ENCODE measurements at places on chromosomes 6 and 20.

DNA sequence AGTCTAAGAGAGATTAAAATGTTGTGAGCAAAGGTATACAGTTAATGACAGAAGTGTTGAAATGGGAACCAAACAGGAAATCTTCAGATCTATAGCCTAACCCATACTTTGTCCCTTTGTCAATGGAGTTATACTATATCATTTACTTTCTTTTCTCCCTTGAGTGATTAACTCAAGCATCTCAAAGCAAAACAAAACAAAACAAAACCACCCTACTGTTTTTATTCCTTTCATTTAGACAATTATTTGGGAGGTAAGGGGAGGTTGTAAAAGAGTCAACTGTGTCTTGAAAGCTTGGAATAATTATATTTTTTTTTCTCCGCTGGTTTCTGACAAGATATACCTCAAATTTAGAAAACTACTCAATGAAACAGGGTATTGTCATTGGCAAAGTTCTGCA lies 139.8 kb upstream of the HMGN3 start:
- DNase-seq: no peak

GRCh38 chr6:170572704-170573466 lies 11.6 kb downstream of the PDCD2 start:
- no peak for DNase-seq

GRCh38 chr6:81023007-81023582 lies 729.4 kb downstream of the TENT5A start:
- DNase-seq: no peak

DNA sequence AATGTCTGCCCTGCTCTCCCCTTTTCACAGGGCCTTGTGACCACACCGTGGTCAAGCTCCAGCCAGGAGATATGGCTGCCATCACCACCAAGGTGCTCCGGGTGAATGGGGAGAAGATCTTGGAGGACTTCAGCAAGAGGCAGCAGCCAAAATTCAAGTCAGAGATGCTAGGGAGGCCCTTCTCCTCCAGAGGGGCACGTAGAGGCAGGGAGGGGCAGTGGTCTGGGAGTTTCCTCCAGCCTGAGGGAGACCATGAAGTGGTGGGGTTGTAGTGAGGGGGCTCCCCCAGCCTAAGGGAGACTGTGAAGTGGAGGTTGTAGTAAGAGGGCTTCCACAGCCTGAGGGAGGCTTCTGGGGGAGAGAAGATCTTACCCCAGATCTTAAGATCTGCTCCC lies 4.0 kb downstream of the DXO start:
- DNase-seq: no peak

DNA sequence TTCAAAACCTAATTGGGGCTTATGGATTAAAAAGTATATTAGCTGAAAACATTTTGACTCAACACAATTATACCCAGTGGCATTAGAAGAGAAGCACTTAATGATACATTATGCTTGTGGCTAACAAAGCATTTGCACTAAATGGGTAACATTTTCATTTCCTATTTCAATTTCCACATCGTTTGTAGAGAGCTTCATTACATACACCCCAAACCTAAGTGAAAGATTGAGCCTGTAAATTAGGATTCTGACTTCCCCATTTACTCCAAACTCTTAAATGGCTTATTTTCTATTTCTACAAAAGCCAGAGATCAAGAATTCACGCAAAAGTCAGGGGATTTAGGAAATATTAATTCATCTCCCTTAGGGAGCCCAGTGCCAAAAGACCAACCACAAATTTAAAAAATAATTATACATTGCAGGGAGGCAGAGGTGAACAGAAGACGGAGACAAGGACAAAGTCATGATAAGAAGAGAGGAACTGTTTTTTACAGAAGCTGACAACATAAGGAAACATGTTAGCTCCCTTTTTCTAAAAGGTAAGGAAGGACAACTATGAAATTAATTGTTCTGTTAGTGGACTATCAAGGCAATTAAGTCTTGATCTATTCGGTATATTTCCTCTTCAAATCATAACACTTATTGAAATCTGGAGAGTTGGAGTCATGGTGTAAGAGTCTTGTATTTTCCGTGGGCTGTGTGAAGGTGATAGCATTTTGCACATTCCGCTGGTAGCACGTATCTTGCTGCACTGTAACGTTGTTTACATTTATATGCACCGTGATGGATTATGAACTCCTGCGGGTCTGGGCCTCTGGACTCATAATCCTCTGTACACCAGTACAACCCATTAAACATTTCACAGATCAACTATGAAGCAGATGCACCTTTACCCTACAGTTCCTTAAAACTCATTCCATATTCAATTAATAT lies 24.8 kb upstream of the EZR start:
- no peak for DNase-seq

DNA sequence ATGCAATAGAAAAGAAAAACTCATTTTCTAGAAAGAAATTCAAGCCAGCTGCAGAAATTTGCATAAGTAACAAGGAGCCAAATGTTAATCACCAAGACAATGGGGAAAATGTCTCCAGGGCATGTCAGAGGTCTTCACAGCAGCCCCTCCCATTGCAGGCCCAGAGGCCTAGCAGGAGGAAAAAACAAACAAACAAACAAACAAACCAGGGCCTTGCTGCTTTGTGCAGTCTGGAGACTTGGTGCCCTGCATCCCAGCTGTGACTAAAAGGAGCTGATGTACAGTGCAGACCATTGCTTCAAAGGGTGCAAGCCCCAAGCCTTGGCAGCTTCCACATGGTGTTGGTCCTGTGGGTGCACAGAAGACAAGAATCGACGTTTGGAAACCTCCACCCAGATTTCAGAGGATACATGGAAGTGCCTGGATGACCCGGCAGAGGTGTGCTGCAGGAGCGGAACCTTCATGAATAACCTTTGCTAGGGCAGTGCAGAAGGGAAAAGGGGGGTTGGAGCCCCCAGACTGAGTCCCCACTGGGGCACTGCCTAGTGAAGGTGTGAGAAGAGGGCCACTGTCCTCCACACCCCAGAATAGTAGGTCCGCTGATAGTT lies 110.9 kb upstream of the AKAP12 start:
- DNase-seq: no peak

GRCh38 chr20:11368965-11369711 lies 548.6 kb upstream of the BTBD3 start:
- DNase-seq: no peak

DNA sequence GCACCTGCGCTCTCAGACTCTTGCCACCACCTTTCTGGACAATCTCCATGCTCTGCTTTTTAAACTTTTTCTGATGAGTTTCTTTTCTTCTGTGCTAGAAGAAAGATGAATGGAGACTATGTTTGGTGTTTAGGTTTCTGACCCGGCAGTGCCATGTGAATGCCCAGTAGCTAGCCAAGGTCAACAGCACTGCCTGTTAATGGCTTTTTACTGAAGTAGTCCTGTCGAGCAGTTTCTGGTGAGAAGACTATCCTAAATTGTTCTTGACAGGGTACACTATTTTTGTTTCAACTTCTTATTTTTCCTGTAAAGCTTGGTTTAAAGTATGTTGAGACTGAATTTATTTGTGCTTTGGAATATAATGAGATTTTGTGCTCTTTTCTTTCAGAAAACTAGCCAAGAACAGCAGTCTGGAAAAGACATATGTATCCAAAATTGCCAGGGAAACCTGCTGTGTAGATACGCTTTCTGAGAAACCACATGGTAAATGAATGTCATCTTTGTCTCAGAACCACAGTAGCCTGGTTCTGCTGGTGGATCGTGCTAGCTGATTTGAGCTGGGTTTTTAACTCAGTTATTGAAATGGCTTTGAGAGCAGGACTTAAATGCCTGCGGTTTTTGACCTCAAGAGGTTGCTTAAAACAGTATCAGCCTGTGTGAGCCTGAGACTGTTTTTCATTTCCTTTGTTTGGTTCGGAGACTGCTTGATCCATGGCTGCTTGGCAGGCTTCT lies 48.1 kb downstream of the KCNS1 start:
- peak; percentile 42 for DNase-seq

DNA sequence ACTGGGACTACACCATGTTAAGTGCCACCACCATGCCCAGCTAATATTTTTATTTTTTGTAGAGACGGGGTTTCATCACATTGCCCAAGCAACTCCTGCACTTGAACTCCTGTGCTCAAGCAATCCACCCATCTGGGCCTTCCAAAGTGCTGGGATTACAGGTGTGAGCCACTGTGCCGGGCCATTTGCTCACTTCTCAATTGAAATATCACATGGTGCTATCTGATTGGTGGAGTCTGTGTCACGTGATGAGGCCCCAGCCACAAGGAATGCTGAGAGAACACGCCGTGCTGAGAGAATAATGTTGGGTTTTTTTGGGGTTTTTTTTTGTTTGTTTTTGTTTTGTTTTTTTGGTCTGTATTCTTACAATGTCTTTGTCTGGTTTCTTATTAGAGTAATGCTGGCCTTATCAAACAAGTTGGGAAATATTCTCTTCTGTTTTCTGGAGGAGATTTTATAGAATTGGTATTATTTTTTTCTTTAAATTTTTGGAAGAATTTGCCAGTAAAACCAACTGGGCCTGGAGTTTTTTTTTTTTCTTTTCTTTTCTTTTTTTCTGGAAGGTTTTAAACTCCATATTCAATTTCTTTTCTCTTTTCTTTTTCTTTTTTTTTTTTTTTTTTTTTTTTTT lies 183.2 kb upstream of the KCNG1 start:
- DNase-seq: no peak

DNA sequence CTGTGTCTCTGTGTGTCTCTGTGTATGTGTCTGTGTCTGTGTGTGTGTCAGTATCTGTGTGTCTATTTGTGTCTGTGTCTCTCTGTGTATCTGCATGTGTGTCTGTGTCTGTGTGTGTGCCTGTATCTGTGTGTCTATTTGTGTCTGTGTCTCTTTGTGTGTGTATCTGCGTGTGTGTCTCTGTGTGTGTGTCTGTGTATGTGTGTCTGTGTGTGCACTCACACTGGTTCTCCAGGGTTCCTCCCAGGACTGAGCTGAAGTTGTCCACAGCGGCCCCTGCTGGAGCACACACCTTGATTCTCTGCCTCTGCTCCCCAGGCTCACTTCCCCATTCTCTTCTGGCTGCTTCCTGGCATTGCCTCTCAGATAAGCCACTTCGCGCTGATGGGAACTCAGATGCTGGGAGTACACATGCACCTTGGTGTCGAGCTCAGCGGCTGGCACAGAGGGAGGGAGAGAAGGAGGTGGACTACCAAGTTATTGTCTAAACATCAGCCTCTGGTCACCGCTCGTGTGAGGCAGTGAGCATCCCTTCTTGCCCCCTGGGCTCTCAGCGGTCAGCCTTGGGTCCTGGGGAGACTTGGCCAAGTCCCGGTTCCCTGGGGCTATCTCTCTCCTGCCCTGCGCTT lies 104.9 kb upstream of the NXT1 start:
- peak; percentile 10 for DNase-seq

DNA sequence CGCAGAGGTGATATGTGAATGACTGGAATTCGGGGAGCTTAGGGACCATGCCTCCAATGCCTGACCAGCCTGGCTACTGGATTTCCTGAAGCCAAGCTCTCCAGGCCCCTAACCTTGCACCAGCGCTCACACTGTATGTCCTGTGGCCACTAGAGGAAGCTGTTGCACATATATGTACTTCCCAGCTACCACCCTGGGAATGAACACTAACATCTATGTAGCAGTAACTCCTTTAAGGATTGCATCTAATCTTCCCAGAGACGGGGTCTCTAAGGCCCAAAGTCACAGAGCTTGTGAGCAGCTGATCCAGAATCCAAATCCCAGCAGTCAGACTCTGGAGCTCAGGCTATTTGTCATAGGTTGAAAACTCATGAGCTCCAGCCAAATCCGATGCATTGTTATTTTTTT lies 20.4 kb upstream of the BPIFB1 start:
- DNase-seq: no peak

GRCh38 chr6:111558690-111559187 lies 46.9 kb downstream of the TRAF3IP2 start:
- DNase-seq: no peak

DNA sequence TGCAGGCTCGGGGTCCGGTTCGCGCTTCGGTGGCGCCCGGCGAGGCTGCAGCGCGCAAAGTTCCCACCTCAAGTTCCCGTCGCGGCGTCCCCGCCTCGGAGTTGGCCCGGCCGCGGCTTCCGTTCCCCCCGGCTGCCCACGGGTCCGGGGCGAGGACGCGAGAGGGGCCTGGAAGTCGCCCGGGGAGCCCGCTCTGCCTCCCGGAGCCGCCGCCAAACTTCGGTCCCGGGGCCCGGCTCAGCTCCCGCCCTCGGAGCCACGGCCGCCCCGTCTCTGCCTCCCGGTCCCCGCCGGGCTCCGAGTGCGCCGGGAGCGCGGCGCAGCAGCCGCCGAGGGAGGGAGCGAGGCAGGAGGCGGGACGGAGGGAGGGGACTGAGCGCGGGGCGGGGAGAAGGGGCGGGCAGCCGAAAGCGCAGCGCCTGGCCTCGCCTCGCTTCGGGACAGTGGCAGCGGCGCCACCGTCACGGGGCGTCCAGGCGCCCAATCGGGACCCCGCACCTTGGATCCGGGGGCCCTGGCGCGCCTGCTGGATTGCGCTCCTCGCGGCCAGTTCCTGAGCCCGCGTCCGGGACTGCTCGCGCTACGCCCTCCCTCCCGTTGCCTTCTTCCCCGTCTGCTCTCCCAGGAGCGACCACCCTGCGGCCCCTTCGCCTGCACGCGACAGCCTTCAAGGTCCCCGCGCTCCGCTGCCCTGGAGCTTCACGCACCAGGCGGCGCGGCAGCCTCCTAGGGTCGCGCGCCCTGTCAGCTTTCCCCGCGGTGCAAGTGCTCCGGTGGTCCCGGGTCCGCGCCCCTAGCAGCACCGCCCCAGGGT lies at the start of gene KCNG1:
KCNG1 (minus strand) TSS at position 305 of the 814 bp plus-strand sequence. CDS start 12,769 bp downstream, outside the sequence.
- peak; percentile 18 for DNase-seq

- DNase-seq: no peak
These were observed 50.4 kb downstream of the PDE7B start for GRCh38 chr6:135901774-135902524.

- DNase-seq: no peak
These were observed 63.8 kb upstream of the GPR31 start for GRCh38 chr6:167221400-167222201.

GRCh38 chr6:115456848-115457247 lies 603.8 kb downstream of the FRK start:
- no peak for DNase-seq

DNA sequence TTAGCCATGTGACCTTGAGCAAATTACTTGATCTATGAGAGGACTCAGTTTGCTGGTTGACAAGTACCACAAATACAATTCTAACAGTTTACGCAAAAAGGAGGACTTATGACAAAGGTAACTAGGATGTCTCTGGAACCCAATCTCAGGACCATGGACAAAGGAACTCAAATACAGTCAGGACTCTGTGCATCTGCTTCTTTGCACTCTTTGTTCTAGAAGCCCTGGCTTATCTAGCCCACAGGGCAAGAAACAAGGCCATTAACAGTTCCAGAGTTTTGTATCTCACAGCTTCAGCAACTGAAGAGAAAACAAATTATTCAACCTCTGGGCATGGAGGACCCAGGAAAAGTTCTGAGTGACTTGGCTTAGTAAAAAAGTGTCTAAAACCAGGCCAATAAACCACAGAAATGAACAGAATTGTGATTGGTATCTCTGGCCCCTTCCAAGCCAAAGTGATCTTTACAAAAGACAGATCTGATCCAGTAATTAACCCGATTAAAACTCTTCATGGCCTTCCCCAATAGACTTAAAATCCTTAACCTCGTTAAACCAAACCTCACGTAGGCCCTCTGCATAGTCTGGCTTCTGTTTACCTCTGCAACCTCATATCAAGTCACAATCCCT lies 5.9 kb downstream of the WASF1 start:
- no peak for DNase-seq

- no peak for DNase-seq
These were observed 2.8 kb downstream of the SLC12A5 start for GRCh38 chr20:46031701-46032254.

- DNase-seq: no peak
These were observed 81.9 kb upstream of the CCDC28A start for GRCh38 chr6:138691595-138692057.

- no peak for DNase-seq
These were observed 75.4 kb upstream of the PTPN1 start for GRCh38 chr20:50434653-50435396.

- DNase-seq: peak; percentile 45
These were observed 24.6 kb downstream of the HBS1L start for GRCh38 chr6:135030056-135030473.

All from CD4-positive, alpha-beta T cell treated with Interleukin-12 subunit alpha and Interleukin-12 subunit beta, for 1 hour (primary cell).